ENCODE measurements at places on chromosomes 1 and 21. TPM values are rescaled to one million over a fixed set of nuclear protein-coding genes. Genes with fewer than 3 reads are reported as not detected.

The GCSAML gene
- not detected for total RNA-seq

The IGSF21 gene
- not detected for total RNA-seq

The SLC25A34 gene
- 6.0 TPM for total RNA-seq

The TMPRSS2 gene
- 23.7 TPM for total RNA-seq

The CRP gene
- not detected for total RNA-seq

The HSD3B2 gene
- not detected for total RNA-seq
